ENCODE measurements at places on chromosomes 16 and 17.

- no peak for DNase-seq
Observed at GRCh38 chr17:7307686-7308624, 527 bp downstream of the EIF5A start.

GRCh38 chr16:79185711-79186110 lies 414.8 kb downstream of the MAF start:
- no peak for DNase-seq

DNA sequence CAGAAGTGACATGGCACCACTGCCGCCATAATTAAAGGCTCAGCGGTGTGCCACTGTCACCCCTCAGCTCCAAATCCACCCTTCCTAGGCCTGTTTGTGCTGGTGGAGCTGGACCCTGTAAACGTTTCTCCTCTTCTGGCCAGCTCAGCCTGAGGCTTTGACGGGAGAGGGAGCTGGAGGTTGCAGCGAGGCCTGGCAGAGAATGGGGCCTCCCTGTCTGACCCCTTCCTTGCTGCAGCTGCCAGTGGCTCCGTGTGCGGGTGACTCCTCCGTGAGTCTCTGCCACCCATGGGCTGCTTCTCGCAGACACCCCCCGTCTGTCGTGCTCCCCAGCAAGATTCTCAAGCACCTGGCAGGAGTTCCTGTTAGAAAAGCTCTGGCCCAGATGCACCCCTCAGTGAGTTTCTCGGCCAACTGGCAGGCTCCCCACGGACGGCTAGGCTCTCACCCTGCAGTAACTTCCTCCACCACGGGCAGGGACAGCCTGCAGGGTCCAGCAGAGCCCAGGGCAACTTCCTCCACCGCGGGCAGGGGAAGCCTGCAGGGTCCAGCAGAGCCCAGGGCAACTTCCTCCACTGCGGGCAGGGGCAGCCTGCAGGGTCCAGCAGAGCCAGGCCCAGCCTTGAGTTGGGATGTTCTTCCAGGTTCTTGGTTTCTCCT lies 4.7 kb upstream of the CHMP6 start:
- DNase-seq = no peak

- DNase-seq = no peak
Observed at GRCh38 chr16:67804853-67805542, 1.4 kb downstream of the RANBP10 start.

DNA sequence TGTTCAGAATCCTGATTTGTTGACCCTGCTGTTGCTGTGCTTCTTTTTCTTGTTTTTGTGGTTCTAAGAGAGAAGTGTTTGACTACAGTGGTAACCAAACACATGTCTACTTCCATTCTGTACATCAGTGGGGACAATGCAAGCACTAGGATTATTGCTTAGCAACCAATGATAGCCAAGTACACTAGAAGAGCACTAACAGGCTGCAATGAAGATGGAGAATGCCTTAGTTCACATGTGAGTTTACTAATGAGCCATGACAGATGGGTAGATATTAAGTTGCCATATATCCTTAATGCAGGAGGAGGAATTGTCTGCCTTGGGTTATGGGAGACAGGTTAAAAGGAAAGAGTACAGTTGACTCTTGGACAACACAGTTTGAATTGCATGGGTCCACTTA lies 8.3 kb downstream of the EFCAB5 start:
- DNase-seq = no peak

Data from GM18507 (cell line).